Fibroblast of lung (primary cell): ENCODE measurements at places on chromosomes 5 and 9. TPM values are rescaled to one million over a fixed set of nuclear protein-coding genes. Genes with fewer than 3 reads are reported as not detected.

CAPSL gene
- total RNA-seq = 0.33 TPM in 1 of 2 replicates, not detected in the other

RASGEF1C gene
- total RNA-seq = under 0.01 TPM in 2 replicates

TBC1D2 gene
- 8.2 and 24.9 TPM in 2 replicates for total RNA-seq

ZNF483 gene
- 1.5 and 4.3 TPM in 2 replicates for total RNA-seq

ASPN gene
- total RNA-seq = 10.4 and 10.5 TPM in 2 replicates

IFNA2 gene
- total RNA-seq = not detected in 2 replicates
